ENCODE measurements at places on chromosomes 7 and 10.

DNA sequence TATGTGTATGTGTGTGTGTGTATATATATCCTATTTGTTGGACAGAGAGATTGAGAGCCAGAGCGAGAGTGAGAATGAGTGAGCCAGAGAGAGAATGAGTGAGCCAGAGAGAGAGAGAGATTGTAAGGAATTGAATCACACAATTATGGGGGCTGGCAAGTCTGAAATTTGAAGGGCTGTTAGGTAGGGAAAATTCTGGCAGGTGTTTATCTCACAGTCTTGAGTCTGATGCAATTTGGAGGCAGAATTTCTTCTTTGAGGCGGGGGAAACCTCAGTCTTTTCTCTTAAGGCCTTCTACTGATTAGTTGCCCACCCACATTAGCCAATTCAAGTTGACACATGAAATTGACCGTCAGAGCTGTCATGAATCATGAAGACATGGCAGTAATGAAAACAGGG, 41.0 kb upstream of the WASL start:
- no peak for DNase-seq

- no peak for DNase-seq
Observed at GRCh38 chr10:17116193-17116592, 13.4 kb downstream of the CUBN start.

- no peak for DNase-seq
Observed at GRCh38 chr10:60389413-60390025, at the start of gene ANK3. ANK3 (minus strand) TSS chr10:60389875; CDS start chr10:60389538, 337 bp downstream.

DNA sequence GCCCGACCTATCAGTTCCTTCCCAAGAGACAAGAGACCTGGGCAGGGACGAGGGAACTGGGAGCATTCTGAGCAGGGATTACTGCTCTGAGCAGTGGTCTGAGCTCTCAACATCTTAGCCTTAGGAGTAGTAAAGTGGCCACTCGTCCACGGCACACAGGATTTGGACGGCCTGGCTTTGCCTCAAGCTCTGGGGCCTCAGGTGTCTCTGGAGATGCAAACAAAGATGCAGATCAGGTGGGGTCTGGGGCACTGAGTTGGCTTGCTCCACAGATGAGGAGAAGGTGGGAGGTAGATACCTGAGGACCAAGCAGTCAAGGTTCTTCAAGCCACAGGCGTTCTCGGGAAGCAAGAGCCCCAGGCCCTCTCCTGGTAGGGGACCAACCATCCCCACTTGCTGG, 16.1 kb upstream of the NPFFR1 start:
- no peak for DNase-seq

DNA sequence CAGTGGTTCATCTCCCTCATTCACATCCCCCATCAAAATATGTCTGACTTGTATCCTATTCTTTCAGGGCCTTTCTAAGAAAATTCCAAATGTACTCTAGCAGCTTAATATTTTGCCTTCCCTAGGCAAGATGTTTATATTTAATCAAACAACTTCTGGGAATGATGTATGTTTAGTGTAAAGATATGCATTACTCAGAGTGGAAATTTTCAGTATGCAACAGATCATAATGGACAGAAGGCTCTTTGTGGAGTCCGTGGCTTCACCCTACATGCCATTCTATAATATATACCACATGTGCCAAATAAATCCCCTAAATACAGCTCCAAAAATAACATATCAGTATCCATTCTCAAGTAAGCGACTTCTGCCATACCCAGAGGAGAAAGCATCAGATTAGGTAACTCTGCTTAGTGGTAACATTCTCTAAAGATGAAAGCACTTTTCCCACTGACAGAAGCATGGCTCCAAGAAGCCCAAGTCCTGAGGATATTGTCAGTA, 316.6 kb downstream of the KCNMA1 start:
- no peak for DNase-seq

DNA sequence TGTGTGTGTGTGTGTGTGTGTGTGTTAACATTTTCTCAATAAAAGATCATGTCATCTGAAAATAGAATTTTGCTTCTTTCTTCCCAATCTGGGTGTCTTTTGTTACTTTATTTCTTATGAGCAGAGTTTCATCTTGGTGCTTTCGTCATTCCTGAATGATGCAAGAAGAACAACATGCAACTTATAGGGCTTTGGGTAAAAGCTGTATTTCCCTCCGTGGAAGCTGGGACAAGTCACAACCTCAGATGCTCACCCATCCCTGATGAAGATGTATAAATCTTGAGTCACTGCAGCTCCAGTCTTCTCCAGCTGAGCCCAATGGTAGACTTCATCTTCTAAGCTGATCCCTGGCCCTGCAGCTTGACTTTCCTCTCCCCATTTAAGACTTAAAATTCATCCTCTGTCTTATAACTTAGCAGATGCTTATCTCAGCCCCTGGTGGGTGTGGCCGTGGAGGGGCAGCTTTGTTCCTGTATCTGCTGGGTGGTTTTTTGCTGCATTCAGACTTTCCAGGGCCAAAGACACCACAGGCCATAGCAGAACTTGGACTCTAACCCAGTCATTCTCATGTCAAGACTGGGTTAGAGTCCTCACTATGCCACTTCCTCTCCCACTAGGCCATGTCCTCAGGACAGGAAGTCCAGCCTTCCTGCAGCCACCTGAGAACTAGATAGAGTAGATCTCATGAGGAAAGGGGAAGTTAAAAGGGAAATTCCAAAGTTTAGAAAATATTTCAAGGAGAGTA, 356.4 kb downstream of the TNS3 start:
- no peak for DNase-seq

GRCh38 chr7:77188731-77189437, 10.7 kb downstream of the FGL2 start:
- no peak for DNase-seq

DNA sequence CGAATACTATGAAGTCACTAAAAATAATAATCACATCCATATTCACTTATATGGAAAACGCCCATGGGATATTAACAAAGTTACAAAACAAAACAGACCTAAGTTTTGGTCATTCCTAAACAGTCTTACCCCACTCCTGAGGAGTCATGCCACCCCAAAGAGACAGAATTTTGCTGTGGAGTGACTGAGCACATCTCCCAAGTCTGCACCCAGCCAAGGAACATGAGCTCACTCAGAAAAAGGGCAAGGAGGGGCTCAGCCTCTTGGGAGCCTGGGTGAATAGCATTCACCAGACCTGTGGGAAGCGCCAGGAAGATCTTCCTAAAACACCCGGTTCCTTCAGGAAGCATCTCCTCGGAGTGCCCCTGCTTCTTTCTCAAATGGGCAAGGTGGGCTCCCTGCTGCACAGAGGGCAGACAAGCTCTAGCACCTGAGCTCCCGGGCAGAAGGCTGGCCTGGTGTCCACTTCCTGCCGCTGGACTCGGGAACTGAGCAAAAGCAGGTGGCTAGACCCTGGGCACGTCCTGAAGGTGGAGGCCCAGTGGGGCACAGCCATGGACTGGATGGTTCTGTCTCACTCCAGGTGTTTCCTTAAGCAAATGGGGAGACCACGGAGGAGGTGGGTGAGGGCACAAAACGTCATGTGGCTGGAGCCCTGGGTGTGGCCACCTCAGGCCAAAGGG, 31.0 kb downstream of the TNS3 start:
- no peak for DNase-seq

DNA sequence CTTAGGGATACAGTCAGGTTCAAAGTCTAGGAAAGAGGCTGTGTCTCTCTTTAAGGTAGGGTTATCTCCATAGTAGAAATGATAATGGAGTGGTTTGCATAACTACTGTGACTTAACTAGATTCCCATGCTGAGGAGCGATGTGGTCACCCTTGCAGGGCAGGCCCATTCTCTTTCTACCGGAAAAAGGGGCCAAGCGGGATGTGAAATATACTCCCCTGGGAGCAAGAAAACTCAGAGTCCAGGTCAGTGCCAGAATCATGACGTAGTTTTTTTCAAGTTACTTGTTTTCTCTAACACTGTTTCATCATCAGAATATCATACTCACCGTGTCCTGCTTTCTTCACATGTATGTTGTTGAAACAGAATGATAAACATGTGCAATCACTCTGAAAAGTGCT, 649.0 kb upstream of the ANKRD30A start:
- DNase-seq = no peak

DNA sequence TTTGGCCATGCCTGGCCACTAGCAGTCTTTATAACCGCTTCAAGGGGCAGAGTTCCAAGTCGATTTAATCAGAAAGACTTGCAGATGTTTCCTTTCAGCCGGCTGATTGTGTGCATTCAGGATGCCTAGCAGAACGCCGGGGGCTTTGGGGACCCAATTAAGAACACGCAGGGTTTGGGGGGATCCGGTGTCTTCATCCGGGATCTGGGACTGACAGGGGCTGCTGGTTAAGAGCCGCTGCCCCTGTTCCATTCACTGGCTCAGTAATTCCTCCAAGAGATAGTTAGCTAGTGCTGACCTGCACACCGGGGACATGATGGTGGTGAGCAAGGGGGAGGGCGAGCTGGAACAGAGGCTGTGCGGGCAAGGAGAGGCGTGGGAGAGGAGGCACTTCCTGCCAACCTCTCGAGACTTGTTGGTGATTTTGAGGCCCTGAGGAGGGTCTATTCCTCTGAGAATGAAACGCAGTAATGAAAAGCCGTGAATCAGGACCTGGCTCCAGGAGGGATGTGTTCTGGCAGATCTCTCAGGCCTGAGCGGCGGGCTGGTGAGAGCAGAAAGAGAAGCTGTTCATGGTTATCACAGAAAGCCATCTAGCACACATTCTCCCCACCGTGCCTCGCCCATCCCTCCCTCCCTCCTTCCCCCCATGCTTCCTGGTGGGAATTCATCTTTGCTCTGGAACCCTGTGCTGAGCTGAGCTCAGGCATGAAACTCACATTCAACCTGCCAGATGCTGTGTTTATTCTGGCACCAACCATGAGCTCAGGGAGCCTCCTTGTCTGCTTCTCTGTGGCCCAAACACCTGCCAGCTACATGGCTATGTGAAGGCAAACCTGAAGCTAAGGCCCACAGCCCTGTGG, 152.0 kb downstream of the CCDC3 start:
- DNase-seq = no peak

GRCh38 chr10:59125666-59126065, 50.8 kb upstream of the PHYHIPL start:
- DNase-seq = no peak

- no peak for DNase-seq
Observed at GRCh38 chr10:132810807-132811700, 25.1 kb upstream of the NKX6-2 start.

- no peak for DNase-seq
Observed at GRCh38 chr7:22872096-22872807, 49.6 kb upstream of the TOMM7 start.

DNA sequence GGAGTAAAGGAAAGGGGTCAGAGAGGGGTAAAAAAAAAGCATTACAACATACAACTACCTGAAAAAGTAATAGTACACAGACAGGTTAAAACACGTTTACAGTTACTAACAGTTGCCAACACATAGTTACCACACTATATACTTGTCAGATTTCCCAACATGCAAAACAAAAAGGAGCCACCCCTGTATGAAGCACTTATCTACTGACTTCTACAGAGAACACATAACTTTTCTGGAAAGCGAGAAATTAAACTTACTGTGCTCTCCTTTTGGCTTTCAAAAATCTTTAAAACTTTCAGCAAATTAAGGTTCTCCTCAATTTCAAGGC, 2.1 kb downstream of the ABI1 start:
- no peak for DNase-seq

DNA sequence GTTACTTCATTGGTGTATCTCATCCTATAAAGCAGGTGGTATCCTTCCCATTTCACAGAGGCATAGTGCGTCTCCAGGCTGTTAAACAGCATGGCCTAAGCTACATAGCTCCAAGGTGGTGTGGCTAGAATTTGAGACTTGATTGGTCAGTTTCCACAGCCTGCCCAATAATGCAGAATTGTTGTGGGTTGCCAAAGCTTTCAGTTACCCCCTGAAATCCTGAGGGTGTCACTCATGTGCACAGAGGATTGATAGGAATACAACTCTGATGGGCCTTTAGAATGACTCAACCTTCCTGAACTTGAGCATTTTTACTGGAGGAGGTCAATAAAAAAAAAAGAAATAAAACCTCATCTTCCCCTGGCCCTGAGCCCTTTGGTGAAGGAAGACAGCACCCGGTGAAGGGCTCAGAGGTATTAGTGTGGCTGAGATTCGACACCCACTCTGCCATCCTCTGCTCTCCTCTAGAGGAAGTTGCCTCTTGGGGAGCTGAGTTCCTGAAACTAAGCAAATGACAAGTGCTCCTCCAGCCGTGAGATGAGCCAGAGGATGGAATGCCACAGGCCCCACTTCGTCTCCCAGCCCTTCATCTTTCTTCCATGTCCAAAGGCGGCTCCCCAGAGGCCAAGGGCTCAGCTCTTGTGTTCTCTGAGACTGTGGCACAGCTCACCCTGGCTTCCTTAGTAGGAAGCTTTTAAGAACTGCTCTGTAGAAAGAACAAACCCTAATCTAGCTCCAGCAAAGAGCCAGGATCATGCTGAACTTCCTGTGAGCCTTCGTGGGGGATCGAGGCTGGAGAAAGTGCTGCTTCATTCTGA, 1.0 kb downstream of the ACSL5 start:
- no peak for DNase-seq

GRCh38 chr10:129035052-129035827, 431.8 kb upstream of the MGMT start:
- DNase-seq = peak; percentile 28

DNA sequence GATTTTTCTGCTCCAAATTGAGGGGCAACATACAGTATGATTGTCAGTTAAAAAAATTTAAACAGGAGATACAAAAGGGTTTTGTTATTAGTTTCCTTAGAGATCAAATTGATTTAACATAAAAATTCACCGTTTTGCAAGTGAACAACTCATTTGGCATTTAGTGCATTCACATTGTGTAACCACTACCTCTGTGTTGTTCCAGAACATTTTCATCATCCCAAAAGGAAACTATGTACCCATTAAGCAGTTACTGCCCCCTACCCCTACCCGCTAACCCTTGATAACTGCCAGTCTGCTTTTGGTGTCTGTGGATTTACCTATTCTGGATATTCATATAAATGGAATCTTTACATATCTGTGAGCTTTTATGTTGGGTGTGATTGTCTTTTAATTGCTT, 3.1 kb downstream of the ZRANB1 start:
- DNase-seq = no peak

GRCh38 chr7:55118426-55118825, 99.6 kb downstream of the EGFR start:
- no peak for DNase-seq

- DNase-seq = no peak
Observed at GRCh38 chr10:27637601-27638000, 108.0 kb downstream of the MKX start.

DNA sequence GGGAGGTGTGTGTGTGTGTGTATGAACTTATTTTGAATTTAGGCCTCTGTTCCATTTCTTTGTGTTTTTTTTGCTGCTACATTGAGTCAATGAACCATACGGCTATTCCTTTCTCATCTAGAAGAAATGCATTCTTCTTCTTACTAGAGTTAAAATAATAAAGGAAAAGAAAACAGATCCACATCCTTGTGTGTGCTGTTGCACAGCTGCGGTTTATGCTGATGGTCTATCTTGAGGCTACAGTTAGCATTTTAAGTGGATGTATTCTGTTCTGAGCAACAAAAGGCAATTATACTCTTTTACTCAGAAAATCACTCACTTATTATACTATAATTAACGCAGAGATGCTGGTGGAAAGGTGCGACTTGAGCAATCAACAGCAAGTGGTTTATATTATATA, 615.0 kb upstream of the MBL2 start:
- no peak for DNase-seq

- DNase-seq = no peak
Observed at GRCh38 chr10:482051-482501, 207.4 kb downstream of the DIP2C start.
